ENCODE measurements at places on chromosomes 4 and X.
A peak's percentile ranks its signal among the peaks of the same experiment; 100 is the strongest.

GRCh38 chr4:136457004-136457403 is 1075.3 kb downstream of the PCDH18 start:
- no peak for DNase-seq

DNA sequence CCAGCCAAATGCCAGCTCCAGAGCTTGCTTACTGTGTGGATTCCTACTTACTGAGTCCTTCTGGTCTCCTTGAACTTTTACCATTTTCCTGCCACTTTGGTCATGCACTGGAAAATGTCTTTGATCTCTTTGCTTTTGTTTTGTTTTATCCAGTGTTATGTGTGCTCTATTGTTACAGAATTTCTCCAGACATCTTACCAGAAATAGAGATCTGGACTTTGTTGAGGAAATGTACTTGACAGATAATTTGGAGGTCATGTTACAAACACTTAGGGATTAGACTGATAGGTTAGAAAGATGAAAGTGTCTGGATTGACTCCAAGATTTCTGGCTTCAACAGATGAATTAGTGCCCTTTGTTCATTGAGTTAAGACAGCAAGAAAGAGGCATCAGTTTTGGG is 5.7 kb upstream of the ZNF330 start:
- DNase-seq: no peak

GRCh38 chr4:140952717-140953116 is 180.6 kb downstream of the RNF150 start:
- no peak for DNase-seq

- no peak for DNase-seq
Measured at GRCh38 chr4:21011106-21011505, 310.8 kb downstream of the PACRGL start.

DNA sequence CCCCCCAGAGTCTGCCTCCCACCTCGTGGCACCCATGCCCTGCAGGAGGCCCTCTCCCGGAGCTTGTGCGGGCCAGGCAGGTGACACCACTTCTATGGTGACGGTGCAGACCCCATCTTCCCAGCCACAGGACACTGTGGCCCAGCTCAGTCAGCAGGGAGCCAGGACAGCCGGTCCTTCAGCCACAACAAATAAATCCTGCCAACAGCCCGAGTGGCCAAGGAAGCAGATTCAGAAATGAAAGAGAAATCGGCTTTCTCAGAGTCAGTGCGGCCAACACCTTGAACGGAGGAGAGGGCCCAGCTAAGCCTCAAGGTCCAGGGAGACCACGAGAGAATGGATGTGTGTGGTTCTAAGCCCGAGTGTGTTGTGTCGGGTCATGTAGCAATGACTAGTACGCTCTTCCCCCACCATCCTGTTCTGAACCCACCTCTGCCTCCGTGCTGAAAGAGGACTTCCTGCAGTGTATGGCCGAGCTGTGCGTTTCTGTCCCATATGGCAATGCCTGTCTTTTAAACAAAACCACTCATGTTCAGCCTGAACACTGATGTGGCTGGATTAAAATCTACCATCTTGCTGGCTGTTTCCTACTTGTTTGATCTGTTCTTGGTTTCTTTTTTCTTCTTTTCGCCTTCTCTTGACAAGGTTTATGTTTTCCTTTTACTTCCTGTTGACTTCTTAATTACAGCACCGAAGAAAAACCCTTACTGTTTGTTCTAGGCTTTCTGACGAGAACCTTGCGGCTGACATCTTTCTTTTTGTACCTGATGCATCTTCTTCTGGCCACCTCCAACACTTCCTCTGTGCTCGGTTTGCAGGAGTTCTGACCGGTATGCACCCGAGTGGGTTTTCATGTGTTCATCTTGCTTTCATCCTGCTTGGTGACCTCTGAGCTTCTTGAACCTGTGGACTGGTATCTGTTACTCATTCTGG is 53.1 kb downstream of the GAK start:
- peak; percentile 49 for DNase-seq

- no peak for DNase-seq
Measured at GRCh38 chr4:3203971-3204431, 45.0 kb upstream of the MSANTD1 start.

DNA sequence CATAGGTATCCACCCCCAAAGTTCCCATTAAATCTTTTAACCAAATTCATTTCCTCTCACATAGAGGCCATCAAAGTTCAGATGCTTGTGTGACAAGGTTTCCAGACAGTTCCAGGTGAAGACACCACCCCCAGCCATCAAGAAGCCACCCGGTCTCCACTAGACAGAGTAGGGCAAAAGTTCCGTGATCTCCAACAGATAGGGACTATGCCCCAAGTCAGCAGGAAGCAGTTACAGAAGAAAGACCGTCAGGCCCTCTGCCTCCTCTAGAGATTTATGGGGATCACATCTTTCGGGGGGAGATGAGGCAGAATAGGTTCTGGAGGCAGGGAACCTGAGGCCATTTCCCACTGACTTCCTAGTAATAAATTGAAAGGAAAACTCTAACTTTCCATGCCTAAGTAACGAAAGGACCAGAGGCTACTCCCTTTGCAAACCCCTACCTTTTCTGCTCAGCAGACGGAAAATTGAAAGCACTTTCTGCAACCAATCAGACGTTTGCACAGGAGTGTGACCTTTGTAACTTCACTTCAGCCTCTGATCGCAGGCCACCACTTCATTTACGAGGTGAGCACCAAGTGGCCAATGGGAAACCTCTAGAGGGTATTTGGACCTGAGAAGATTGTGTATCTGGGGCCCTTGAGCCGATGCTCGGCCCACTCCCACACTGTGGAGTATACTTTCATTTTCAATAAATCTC is 18.5 kb upstream of the ZNF280C start:
- no peak for DNase-seq

GRCh38 chr4:99043346-99043745 is 45.2 kb downstream of the ADH5 start:
- no peak for DNase-seq

DNA sequence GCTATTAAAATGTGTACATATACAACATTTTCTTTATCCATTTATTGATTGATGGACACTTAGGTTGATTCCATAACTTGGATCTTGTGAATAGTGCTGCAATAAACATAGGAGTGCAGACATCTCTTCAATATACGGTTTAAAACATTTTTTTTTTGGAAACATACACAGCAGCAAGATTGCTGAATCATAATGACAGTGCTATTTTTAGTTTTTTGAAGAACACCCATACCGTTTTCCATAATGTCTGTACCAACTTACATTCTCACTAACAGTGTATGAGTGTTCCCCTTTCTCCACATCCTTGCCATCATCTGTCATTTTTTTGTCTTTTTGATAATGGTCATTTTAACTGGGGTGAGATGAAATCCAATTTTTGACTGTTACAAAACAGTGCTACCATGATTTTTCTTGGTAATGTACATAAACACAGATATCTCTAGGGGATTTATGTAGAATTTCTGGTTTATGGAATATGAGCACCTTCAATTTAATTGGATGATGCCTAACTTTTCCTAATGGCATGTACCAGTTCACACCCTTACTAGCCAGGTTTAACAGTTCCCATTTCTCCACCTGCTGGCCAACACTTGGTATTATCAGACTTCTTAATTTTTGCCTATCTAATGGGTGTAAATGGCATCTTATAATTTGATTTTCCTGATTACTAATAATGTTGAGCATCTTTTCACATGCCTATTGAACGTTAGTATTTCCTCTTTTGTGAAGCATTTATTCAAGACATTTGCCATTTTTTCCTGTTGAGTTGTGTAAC is 21.0 kb upstream of the TMSB15B start:
- DNase-seq: no peak

GRCh38 chr4:150999086-150999485 is 16.0 kb downstream of the LRBA start:
- no peak for DNase-seq

GRCh38 chr4:121185960-121186359 is 21.8 kb upstream of the TNIP3 start:
- no peak for DNase-seq

GRCh38 chr4:71830-72229 is 18.7 kb downstream of the ZNF595 start:
- DNase-seq: no peak

All from stimulated activated CD8-positive, alpha-beta memory T cell treated with anti-CD3 and anti-CD28 coated beads, Interleukin-4, amount 100 ng/mL, for 48 hours (primary cell).